Thoracic aorta (tissue), 2 donors: ENCODE measurements at places on chromosomes 6 and 20. TPM values are rescaled to one million over a fixed set of nuclear protein-coding genes. Genes with fewer than 3 reads are reported as not detected.

The HTR1E gene
- total RNA-seq: not detected

The ZSCAN23 gene
- 1.6 TPM for total RNA-seq

The PRICKLE4 gene
- 4.6 TPM for total RNA-seq

GRCh38 chr6:37971266-37971665, 151.7 kb downstream of the ZFAND3 start:
- no peak for DNase-seq
- H3K4me1 ChIP-seq: peaks cover 27% of the 10 kb centered on the region
- H3K4me3 ChIP-seq: no peak overlapping the region
- no peak overlapping the region for H3K27ac ChIP-seq

DNA sequence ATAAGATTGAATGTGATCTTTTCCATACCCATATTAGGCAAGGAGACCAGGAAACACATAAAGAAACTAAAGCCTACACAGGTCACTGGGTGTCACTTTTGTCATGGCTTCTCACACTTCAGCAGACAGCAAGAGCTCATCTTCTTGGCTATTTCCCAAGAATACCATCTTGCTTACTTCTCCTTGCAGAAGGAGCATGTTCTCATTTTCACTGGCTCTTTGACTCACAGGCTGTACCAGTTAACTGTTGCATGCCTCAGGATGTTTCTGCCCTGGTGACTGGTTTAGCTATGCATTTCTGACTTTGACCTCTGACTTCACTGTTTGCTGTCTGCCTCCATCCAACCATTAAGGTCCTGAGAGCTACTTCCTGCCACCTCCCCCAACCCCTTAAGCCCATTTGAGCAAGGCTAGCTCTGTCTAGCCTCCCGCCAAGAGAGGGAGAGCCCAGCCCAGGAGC, 40.3 kb upstream of the OGFRL1 start:
- no peaks in the 10 kb centered on the region for H3K36me3 ChIP-seq
- H3K27ac ChIP-seq: no peak overlapping the region
- no peak overlapping the region for H3K4me3 ChIP-seq

The SUPT3H gene
- 6.6 TPM for total RNA-seq

The SAMD3 gene
- 1.8 TPM for total RNA-seq

The WFDC5 gene
- not detected for total RNA-seq

- no peak overlapping the region for H3K27ac ChIP-seq
- no peak for DNase-seq
- H3K36me3 ChIP-seq: no peaks in the 10 kb centered on the region
- H3K27me3 ChIP-seq: no peaks in the 10 kb centered on the region
These were observed 90.6 kb upstream of the B3GAT2 start for GRCh38 chr6:71047417-71047816.

The SRMS gene
- not detected for total RNA-seq

The BPI gene
- 4.1 TPM for total RNA-seq

The BPIFB3 gene
- total RNA-seq: not detected

- no peaks in the 10 kb centered on the region for H3K27me3 ChIP-seq
- peak overlapping the region; percentile 99 for H3K27ac ChIP-seq
- H3K4me3 ChIP-seq: peak overlapping the region; percentile 92
- peaks cover 6% of the 10 kb centered on the region for H3K4me1 ChIP-seq
- no peaks in the 10 kb centered on the region for H3K36me3 ChIP-seq
These were observed 544 bp upstream of the TP53INP2 start for GRCh38 chr20:34703424-34704176.

DNA sequence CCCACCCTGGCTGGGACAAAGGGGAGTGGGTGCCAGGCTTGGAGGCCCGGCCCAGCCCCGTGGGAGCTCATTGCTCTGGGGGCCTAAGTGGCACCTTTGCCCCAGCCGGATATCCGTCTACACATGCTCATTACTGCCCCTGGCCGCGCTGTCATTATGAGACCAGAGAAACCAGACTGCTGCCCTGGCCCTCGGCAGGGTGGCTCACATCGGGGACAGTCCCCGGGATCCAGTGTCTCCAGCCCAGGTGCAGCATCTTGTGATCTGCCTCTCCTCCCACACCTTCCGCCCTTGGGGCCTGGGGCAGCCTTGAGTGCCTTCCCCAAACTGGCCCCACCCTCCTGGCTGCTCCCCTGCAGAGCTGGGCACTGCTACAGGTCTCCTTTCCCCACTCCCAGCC, 4.9 kb downstream of the SRMS start:
- peaks cover 2% of the 10 kb centered on the region for H3K4me1 ChIP-seq
- no peak overlapping the region for H3K4me3 ChIP-seq
- no peaks in the 10 kb centered on the region for H3K27me3 ChIP-seq
- no peaks in the 10 kb centered on the region for H3K36me3 ChIP-seq
- no peak for DNase-seq

The ULBP2 gene
- total RNA-seq: 0.41 TPM

DNA sequence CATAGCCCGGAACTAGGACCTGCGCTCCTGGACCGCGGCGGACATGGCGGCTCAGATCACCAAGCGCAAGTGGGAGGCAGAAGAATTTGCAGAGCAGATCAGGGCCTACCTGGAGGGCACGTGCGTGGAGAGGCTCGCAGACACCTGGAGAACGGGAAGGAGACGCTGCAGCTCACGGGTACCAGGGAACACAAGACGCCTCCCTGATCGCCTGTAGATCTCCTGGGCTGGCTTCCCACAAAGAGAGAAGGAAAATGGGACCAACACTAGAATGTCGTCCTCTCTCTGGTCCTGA, 15.1 kb upstream of the HLA-A start:
- H3K36me3 ChIP-seq: no peaks in the 10 kb centered on the region
- DNase-seq: no peak
- H3K4me3 ChIP-seq: peak overlapping the region; percentile 95
- H3K27ac ChIP-seq: no peak overlapping the region
- peaks cover 3% of the 10 kb centered on the region for H3K4me1 ChIP-seq
- no peaks in the 10 kb centered on the region for H3K27me3 ChIP-seq

The CST3 gene
- total RNA-seq: 2,392 TPM

The LY6G6D gene
- not detected for total RNA-seq

The SLC13A3 gene
- 3.2 TPM for total RNA-seq

DNA sequence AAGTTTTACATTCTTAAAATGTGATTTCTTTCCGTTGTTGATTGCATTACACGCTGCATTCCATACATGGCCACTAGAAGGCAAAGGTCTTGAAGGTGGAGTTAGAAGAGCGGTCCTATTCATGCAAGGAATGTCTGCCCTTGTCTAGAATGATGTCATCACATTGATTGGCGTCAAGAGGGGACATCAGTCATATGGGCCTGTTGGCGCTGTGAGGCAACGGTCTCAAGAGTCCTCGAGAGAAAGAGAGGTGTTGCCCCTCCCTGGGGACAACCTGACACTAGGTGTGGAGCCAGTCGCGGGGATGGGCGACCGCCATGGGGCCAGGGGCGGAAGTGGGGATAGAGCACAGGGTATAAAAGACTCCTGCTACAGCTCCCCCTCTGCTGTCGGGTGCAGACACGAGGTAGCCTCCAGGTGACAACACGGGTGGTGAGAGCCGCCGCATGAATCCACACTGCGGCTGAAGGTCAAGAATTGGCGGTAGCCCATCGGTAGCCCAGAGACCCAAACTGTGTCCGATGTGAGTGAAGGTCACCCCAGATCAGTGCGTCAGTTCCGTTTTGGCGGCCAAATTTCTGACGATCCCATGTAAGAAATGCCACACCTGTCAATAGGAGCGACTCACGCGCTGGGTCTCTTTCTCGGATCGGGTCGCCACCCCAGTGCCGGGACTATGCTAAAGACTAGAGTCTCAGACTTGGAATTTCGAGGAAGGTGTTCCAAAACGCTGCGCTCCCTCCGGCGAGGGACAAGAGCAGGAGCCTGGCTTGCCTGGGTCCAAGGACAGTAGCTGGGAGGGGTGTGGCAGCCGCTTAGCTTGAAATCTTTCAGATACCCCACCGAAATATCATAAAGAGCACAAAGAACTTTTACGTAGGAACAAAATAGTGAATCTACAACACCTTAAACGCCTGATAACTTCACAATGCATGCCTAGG, 93.2 kb upstream of the ZNF184 start:
- no peak overlapping the region for H3K27ac ChIP-seq
- no peak for DNase-seq
- H3K4me1 ChIP-seq: no peaks in the 10 kb centered on the region
- H3K27me3 ChIP-seq: no peaks in the 10 kb centered on the region

DNA sequence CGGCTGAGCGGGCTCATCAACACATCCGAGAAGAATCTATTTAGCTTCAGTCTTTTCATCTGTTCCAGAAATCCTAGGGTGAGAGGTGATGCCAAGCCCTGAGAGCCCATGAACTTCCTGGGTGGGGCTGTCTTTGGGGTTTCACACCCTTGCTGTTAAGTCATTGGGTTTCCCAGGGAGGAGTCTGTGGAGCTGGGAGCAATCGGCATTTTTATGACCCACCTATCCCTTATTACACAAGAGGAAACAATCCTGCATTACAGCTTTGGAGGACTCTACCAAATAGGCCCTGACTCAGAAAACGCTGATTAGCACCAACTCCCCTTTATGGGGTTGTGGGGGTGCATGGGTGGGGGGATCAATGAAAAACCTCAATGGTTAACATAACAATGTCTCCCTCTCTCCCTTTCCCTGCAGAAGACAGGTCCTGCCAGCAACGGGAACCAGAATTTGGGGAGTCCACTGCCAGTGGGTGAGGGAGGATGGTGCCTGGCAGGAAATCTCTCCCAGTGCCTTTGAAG, 46.3 kb downstream of the EZR start:
- H3K36me3 ChIP-seq: peaks cover 64% of the 10 kb centered on the region
- no peak overlapping the region for H3K27ac ChIP-seq
- H3K27me3 ChIP-seq: no peaks in the 10 kb centered on the region
- DNase-seq: no peak

DNA sequence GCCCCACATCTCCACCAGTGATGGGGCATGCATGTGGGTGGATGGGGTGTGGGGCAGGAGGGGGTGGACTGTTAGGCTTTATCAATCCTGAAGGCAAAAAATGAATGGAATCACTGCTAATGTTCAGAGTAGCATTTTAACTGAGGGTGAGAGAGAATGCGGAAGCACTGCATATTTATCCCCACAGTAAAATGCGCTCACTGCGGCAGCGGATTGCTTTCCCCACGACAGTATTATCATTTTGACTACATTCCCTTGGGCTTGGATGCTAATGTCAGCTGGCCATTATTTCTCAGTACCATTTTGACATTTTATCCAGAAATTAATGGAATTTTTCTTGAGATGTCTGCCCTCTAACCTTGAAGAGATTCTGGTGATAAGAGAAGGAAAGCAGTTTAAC, 13.4 kb downstream of the ALDH8A1 start:
- DNase-seq: no peak
- no peaks in the 10 kb centered on the region for H3K36me3 ChIP-seq
- H3K27me3 ChIP-seq: no peaks in the 10 kb centered on the region
- H3K27ac ChIP-seq: no peak overlapping the region
- no peaks in the 10 kb centered on the region for H3K4me1 ChIP-seq
- no peak overlapping the region for H3K4me3 ChIP-seq

The RBL1 gene
- total RNA-seq: 17.1 TPM

GRCh38 chr20:53738039-53738944, 144.7 kb upstream of the ZNF217 start:
- H3K27ac ChIP-seq: no peak overlapping the region
- H3K4me1 ChIP-seq: peaks cover 6% of the 10 kb centered on the region
- no peak for DNase-seq
- no peaks in the 10 kb centered on the region for H3K27me3 ChIP-seq

The LINC00237 gene
- total RNA-seq: not detected

GRCh38 chr20:55678970-55679667, 326.2 kb downstream of the CBLN4 start:
- H3K27me3 ChIP-seq: no peaks in the 10 kb centered on the region
- no peak overlapping the region for H3K27ac ChIP-seq
- H3K36me3 ChIP-seq: no peaks in the 10 kb centered on the region
- H3K4me1 ChIP-seq: no peaks in the 10 kb centered on the region
- H3K4me3 ChIP-seq: no peak overlapping the region

DNA sequence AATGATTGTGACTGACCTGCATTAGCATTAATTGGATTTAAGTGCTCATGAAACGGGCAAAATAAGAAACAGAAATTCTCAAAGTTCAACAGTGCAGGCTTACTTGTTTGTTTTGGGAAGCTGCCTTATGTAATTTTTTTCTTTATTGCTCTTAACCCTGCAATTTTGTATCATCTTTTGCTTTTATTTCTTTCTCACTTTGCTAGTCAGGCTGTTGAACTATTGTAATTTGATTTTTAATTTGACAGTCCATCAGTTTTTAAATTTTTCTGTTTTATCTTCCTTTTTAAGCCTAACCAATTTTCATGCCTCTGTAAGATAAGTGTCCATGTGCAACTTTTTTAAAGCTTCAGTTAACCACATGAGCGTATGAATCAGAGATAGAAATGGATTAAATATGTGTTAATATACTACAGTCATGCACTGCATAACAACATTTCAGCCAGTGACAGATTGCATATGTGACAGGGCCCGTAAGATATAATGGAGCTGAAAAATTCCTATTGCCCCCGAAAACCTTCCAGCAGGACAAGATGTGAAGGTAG, 44.6 kb downstream of the PEX7 start:
- no peak for DNase-seq
- no peak overlapping the region for H3K4me3 ChIP-seq
- H3K36me3 ChIP-seq: no peaks in the 10 kb centered on the region
- peaks cover 5% of the 10 kb centered on the region for H3K4me1 ChIP-seq

DNA sequence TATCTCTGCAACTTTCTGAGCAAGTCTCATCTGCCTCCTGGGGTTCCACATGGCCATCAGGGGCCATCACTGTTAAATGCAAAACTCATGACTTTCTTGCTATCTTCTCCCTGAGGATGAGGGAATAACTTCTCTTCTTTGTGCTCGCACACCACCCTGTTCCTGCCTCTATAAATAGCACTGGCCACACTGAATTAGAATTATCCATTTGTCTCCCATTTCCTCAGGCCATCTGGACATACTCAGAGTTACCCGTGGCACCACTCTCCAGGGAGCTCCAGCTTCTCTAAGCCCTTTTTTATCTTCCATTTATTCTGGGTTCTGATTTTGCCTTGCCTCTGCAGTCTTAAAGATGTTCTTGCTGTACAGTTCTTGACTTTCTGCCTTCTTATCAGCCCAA, 72.8 kb upstream of the ECI2 start:
- H3K36me3 ChIP-seq: no peaks in the 10 kb centered on the region
- H3K27me3 ChIP-seq: no peaks in the 10 kb centered on the region
- no peaks in the 10 kb centered on the region for H3K4me1 ChIP-seq
- DNase-seq: no peak
- H3K27ac ChIP-seq: no peak overlapping the region

DNA sequence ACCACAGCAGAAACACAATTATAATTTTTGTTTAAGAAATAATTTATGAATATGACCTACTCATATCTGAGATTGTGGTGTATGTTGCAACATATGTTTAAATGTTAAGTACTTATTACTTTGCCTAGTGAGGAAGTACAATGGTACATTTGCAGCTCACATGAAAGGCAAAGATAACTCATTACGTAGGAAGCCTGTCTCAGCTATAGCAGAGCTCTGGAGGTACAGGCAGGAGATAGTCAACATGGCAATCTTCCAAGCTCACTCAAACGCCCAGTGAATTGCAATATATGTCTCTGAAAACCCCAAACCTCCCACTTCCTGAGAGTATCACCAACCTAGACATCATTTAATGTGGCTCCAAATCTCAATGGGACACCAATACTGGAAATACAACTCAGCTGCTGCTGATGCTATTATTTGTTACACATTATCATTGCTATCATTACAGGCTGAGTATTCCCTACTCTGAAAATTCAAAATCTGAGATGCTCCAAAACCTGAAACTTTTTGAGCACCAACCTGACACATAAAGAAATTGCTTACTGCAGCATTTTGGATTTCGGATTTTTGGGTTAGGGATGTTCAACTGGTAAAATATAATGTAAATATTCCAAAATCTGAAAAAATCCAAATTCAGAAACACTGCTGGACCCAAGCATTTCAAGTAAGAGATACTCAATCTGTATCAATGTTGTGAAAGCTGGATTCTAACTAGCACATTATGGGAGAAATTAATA, 25.1 kb upstream of the GSTA4 start:
- no peak overlapping the region for H3K4me3 ChIP-seq
- H3K4me1 ChIP-seq: peaks cover under 1% of the 10 kb centered on the region
- peaks cover 10% of the 10 kb centered on the region for H3K36me3 ChIP-seq
- no peak overlapping the region for H3K27ac ChIP-seq
- H3K27me3 ChIP-seq: no peaks in the 10 kb centered on the region

The CCN5 gene
- total RNA-seq: 652 TPM
